Muscle of leg (tissue), 16 donors: ENCODE measurements at places on chromosomes 16 and 17.
A peak's percentile ranks its signal among the peaks of the same experiment; 100 is the strongest.

GRCh38 chr16:27384425-27384824, 17.5 kb upstream of the IL21R start:
- DNase-seq: no peak

DNA sequence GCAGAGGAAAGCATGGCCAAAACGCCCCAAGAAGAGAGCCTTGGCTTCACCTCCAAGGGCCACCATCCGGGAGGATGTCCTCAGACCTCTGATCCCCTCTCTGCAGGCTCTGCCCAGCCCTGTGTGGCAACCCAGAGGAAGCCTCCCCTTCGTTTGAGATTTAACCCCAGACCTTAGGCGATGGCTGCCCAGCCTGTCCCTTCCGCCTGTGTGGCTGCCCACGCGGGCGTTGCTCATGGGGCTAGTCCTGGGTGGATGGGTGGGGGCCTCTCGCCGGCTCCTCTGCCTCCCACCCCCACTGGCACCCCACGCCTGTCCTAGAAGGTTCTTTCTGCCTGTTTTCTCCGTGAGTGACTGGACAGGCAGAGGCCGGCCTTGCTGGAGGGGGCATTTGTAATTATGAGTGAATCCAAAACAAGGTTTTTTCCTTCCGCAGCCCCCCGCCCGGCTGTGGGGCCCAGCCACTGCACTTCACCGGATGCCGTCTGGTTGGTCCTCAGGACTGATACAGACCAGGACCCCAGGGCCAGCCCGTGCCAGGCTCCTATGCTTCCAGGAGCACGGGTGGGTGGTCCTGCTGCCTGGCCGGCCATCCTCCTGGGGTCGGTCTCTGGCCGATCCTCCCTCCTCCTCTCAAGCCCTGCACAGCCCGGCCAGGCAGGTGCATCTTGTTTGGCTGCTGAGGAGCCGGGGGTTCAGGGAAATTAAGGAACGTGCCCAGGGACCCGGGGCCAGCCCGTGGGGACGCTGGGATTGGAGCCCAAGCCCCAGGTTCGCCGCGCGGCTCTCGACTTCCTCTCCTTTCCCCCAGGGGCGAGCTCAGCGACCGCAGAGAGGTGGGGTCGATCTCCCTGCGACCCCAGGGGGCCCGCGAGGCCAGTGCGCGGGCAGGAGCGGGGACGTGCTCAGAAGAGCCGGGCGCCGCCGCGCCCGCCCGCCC, at the start of gene TMEM235:
TSS of gene TMEM235 (plus strand) at position 636 of the 940 bp plus-strand sequence. CDS start 393 bp downstream, outside the sequence.
- DNase-seq: no peak

GRCh38 chr17:72422505-72423285, 301.9 kb downstream of the SOX9 start:
- peak; percentile 57 for DNase-seq

GRCh38 chr17:15893658-15894024, 51.3 kb upstream of the ADORA2B start:
- DNase-seq: no peak

DNA sequence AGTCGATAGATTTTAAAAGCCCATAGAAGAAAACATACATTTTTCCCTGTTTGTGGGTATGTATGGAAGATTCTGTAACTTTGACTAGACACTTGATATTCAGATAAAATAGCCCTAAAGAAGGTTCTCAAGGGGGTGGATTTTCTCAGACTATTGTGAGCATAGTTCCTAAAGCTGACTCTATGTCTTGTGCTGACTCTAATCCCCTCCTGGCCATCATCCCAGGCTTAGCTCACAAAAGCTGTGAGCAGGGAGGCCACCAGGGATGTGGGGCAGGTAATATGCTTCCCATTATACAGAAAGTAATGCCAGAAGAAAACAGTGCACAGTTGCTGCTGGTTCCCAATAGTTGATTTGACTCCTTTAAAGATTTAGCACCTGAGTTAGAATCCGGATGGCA, 32.0 kb downstream of the CDH13 start:
- DNase-seq: peak; percentile 32

- DNase-seq: peak; percentile 82
Observed at GRCh38 chr17:74842599-74843351, 16.9 kb downstream of the GRIN2C start.

DNA sequence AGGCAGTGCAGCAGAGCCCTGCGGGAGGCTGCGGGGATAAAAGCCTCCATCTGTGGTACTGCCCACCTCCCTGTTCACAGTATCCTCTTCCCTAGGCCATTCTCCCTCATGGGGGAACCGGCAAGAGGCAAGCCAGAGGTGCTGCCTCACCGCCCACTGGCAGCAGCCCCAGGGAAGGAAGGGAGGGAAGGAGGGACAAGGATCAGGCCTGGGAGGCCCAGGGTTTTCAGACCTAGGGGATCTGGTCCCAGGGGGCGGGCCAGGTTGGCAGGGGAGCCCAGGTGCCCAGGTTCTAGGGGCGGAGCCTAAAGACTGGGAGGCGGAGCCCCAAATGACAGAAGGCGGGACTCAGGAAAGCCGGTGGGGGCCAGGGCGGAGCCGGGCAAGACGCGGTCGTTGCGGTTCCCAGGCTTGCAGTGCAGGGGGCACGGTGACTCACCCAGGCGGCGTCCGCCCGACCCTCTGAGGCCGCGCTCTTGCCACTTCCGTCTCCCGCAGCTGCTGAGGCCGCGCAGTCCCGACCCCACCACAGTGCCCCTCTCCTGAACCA, 3.0 kb upstream of the MTMR4 start:
- DNase-seq: no peak

- peak; percentile 87 for DNase-seq
Observed at GRCh38 chr17:28746611-28747050, 2.8 kb downstream of the TRAF4 start.

- no peak for DNase-seq
Observed at GRCh38 chr16:79869304-79870015, 268.9 kb upstream of the MAF start.

DNA sequence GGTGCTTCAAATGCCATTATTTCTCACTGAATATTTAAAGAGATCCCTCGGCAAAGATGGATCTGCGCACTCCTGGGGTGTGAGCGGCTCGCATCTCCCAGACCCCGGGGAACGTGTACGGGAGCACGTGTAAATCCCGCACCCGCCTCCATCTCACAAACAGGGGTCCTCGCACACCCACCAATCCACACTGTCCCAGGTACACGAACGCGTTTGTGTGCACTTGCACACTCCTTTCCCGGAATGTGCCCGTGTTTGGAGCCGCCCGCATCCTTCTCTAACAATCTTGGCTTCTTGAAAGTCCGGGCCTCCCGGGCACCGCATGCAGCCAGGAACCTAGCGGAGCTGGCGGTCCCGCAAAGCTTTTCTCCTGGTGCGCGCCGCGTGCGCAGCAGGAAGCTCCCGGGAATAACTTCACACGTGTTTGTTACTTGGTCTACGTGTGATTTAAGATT, 2.5 kb upstream of the SALL1 start:
- DNase-seq: no peak

DNA sequence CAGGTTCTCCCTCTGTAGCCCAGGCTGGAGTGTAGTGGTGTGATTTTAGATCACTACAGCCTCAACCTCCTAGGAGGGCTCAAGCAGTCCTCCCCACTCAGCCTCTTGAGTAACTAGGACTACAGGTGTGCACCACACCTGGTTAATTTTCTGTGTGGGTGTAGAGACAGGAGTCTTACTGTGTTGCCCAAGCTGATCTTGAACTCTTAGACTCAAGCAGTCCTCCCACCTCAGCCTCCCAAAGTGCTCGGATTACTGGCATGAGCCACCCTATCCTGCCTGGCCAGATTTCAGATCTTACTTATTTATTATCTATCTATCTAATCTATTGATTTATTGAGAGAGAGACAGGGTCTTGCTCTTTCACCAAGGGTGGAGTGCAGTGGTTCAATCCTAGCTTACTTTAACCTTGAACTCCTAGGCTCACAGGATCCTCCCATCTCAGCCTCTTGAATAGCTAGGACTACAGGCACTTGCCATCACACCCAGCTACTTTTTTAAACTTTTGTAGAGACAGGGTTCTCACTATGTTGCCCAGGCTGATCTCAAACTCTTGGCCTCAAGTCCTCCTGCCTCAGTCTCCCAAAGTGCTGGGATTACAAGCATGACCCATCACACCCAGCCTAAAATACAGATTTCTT, 61.8 kb downstream of the TUBD1 start:
- no peak for DNase-seq

DNA sequence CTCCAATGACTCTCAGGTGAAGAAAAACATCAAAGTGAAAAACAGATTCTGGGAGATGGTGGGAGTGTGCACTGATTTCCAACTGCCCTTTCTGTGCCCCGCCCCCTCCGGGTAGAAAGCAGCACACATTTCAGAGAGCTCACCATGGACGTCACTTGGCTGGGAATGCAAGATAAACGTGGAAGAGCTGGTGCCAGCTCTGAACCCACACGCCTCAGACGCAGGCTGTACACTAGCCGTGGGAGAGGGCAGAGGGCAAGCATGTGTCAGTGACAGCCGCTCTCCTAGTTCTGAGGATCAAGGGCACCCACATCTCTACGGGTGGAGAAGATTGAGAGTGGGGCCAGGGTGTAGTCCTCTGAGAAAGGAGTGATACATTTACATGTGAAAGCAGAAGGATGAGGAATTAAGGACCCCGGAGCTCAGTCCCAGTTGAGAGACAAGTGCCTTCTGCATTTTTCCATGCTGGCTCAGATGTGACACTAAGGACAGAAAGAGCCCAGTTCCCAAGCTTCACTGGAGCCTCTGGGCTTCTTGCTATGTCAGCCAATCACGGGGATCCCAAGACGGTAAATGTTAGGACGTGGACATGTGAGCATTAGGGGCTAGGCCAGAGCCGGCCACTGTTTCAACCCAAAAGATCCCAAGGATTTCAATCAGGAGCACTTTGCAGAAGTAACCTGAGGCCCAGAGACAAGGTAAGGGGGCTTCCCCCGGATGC, 101.3 kb downstream of the ZFHX3 start:
- DNase-seq: no peak

DNA sequence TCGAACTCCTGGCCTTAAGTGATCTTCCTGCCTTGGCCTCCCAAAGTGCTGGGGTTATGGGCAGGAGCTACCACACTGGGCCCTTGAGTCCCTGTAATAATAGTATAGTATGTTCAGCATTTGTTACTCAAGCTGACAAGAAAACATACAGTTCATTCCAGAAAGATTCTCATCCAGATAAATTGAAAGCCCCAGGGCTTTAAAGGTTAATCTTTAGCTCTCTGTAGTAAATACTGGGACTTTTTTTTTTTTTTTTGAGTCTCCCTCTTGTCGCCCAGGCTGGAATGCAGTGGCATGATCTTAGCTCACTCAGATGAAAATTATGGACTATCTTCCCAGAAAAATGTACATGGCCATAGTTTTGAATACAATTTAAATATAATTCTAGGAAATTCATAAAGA, 11.0 kb downstream of the BRCA1 start:
- DNase-seq: no peak

DNA sequence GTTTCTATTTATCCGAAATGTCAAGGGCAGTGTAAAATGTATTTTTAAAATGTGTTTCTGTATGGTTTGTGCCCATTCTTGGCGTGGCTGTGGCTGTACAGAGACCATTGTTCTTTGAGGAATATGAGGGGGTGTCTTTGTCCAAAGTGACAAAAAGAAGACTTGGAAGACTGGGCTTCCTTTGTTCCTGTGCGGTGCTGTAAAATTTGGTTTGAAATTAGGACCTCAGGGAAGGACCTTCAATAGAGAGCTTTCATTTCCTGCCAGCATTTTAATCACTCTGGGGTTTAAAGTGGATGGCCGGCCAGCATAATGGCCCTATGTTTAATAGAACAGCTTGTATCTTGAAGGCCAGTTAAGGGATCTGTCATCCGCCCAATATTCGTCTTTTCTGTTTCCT, 190.1 kb upstream of the TBX2 start:
- peak; percentile 35 for DNase-seq

- DNase-seq: no peak
Observed at GRCh38 chr16:75097941-75098901, 18.4 kb downstream of the LDHD start.

GRCh38 chr16:62298600-62298999, 262.4 kb upstream of the CDH8 start:
- peak; percentile 4 for DNase-seq

- no peak for DNase-seq
Observed at GRCh38 chr16:82638095-82638798, 11.5 kb downstream of the CDH13 start.

DNA sequence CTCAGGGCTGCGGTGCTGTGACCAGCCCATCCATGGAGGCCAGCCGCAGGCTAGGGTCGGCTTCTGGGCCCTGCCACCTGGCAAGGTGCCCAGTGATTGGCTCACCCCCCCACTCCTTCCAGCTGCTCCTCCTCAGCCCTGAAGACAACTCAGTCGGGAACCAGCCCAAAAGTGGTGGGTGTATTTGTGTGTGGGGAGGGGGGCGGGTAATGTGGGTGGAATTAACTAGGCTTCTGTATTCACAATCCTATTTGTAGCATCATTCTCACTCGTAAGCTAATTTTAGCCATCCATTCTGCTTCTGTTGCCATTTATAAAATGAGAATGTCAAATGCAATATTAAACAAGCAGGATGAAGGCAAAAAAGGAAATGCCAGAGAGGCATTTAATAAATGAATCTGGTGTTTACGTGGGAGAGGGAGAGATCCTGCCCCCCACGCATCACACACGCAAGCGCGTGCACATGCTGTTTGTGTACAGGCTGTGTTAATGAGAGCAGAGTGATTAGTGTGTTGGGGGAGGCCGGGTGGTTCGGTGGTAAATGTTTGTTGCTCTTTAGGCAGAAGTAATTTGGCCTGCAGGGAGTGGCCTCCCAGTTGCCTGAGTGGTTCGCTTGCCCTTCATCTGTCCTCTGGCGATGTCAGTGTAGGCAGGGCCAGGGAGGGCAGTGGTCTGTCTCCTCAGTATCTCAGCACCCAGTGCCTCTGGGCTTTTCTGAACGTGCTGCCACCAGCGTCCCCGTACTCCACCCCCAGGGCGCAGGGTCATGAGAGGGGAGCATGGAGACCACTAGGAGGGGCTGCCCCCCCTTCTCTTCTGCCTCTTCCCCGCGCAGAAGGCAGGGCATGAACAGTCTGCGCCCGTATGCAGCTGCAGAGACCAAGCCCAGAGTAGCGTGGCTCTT, 140.1 kb downstream of the CCDC182 start:
- DNase-seq: peak; percentile 47

- DNase-seq: no peak
Observed at GRCh38 chr17:76004750-76005262, 4.2 kb downstream of the CDK3 start.

GRCh38 chr17:56184650-56185049, 31.4 kb downstream of the ANKFN1 start:
- DNase-seq: no peak

- DNase-seq: no peak
Observed at GRCh38 chr17:39104046-39104445, 47.4 kb downstream of the PLXDC1 start.
